ENCODE measurements at places on chromosomes 6 and 20.

GRCh38 chr6:85684809-85685171 lies 42.1 kb upstream of the SYNCRIP start:
- no peak for DNase-seq

GRCh38 chr6:69098910-69099309 lies 463.8 kb downstream of the ADGRB3 start:
- no peak for DNase-seq

DNA sequence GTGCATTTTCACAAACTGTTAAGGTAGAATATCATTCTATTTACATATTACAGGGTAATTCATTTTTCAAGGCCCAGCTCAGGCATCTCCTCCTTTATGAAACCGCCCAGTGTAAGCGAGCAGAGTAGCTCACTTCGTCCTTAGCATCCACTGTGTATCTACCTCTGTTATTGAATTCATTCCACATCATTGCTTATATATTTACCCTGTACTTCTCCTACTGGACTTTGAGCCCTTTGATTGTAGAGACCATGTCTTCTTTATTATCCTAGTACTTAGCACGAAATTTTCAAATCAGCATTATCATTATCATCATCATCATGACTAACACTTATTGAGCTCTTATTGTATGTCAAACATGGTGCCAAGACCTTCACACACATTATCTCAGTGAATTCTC lies 76.7 kb downstream of the FRK start:
- DNase-seq, result no peak

DNA sequence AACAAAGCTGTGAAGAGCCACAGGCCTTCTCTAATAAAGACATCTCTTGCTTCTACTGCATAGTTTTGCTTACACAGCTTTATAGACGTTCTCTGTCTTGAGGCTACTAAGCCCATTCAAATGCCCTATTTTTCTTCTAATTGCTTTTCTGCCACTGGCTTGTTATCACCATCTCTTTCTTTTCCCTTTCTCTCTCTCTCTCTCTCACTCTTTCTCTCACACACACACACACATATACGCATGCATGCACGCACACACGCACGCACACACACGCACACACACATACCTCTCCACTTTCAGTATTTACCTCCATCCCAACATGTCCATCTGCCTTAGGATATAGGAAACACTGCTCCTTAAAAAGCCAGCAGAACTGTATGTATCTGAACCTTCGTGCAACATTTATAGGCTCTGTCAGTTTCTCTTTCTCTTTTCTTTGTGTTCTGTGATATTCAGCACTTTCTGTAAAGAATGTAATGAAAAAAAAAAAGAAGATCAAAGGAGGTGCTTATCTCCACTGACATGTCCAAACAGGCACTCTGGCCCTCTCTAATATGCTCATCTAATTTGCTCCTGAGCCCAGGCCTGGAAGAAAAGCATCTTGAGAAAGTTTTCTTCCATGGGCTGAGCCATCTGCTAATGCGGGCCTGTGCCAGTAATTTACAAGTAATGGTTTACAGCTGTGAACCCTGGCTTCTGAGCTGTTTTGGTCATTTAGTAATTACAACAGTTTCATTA lies 1046.7 kb upstream of the MAP3K7 start:
- no peak for DNase-seq

DNA sequence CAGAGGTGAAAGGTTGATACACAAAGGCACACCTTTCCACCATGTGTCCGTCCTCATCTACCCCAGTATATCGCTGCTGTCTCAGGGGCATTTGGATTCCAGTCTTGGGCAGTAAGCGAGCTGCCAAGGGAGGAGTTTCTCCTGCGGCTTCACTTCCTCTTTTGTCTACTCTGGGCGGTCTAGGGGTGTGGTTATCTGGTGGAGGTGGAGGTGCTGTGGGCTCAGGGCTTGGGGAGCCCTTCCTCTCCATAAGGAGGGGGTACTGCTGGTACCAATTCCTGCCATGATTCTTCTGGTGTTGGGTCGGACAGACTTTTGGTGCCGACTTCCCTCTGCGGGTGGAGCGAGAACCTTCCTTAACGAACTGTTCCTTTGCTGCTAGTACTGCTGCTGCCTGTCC lies 31.9 kb upstream of the FABP7 start:
- no peak for DNase-seq
